ENCODE measurements at places on chromosomes 6 and 20. TPM values are rescaled to one million over a fixed set of nuclear protein-coding genes. Genes with fewer than 3 reads are reported as not detected.

- H3K27me3 ChIP-seq = no peaks in the 10 kb centered on the region
- no peaks in the 10 kb centered on the region for H3K4me1 ChIP-seq
- H3K27ac ChIP-seq = no peak overlapping the region
- no peak for DNase-seq
Measured at GRCh38 chr20:19078448-19079373, 133.7 kb upstream of the SLC24A3 start.

Gene ECT2L
- 0.09 TPM for polyA plus RNA-seq

- no peaks in the 10 kb centered on the region for H3K36me3 ChIP-seq
- peak overlapping the region; percentile 90 for H3K27ac ChIP-seq
- no peak for DNase-seq
- H3K4me1 ChIP-seq = peaks cover 27% of the 10 kb centered on the region
Measured at GRCh38 chr20:48919882-48920526, 1.5 kb upstream of the ARFGEF2 start.

Gene HSD17B8
- polyA plus RNA-seq = 50.7 TPM

Gene BCL2L1
- 32.1 TPM for polyA plus RNA-seq

- no peaks in the 10 kb centered on the region for H3K36me3 ChIP-seq
- no peaks in the 10 kb centered on the region for H3K4me1 ChIP-seq
- H3K4me3 ChIP-seq = no peak overlapping the region
- DNase-seq = no peak
- no peaks in the 10 kb centered on the region for H3K27me3 ChIP-seq
Measured at GRCh38 chr6:144928847-144929246, 643.7 kb downstream of the UTRN start.

GRCh38 chr6:11947063-11947462, 65.0 kb upstream of the HIVEP1 start:
- H3K4me3 ChIP-seq = no peak overlapping the region
- no peak overlapping the region for H3K27ac ChIP-seq
- H3K27me3 ChIP-seq = no peaks in the 10 kb centered on the region
- H3K36me3 ChIP-seq = no peaks in the 10 kb centered on the region
- H3K4me1 ChIP-seq = no peaks in the 10 kb centered on the region

Gene SCRT2
- not detected for polyA plus RNA-seq

Gene LAMA4
- polyA plus RNA-seq = not detected

DNA sequence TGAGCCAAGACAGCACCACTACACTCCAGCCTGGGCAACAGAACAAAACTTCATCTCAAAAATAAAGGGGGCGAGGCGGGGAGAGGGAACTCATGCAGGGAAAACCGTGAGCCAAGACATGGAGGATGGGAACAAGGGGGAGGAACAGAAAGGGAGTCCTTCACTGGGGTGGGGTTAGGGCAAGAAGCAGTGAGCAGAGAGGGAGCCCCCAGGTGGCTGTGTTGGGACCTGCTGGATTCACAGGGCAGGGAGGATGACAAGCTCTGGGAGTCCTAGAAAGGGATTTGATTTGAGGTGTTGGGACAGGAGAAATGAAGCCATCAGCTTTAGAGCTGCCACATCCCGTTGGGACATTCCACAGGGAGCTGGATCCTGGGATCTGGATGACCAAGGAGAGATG, 90.6 kb upstream of the TOP1 start:
- DNase-seq = no peak
- no peaks in the 10 kb centered on the region for H3K36me3 ChIP-seq
- no peaks in the 10 kb centered on the region for H3K27me3 ChIP-seq
- H3K4me1 ChIP-seq = no peaks in the 10 kb centered on the region
- H3K27ac ChIP-seq = no peak overlapping the region

Gene PAX1
- polyA plus RNA-seq = not detected

GRCh38 chr6:26465776-26466175, 8.0 kb downstream of the BTN2A1 start:
- H3K27ac ChIP-seq = no peak overlapping the region
- no peaks in the 10 kb centered on the region for H3K27me3 ChIP-seq
- peaks cover 24% of the 10 kb centered on the region for H3K4me1 ChIP-seq
- no peak overlapping the region for H3K4me3 ChIP-seq
- no peak for DNase-seq

- no peaks in the 10 kb centered on the region for H3K36me3 ChIP-seq
- no peak overlapping the region for H3K27ac ChIP-seq
- no peaks in the 10 kb centered on the region for H3K27me3 ChIP-seq
Measured at GRCh38 chr6:162090734-162091133, 636.8 kb downstream of the PRKN start.

DNA sequence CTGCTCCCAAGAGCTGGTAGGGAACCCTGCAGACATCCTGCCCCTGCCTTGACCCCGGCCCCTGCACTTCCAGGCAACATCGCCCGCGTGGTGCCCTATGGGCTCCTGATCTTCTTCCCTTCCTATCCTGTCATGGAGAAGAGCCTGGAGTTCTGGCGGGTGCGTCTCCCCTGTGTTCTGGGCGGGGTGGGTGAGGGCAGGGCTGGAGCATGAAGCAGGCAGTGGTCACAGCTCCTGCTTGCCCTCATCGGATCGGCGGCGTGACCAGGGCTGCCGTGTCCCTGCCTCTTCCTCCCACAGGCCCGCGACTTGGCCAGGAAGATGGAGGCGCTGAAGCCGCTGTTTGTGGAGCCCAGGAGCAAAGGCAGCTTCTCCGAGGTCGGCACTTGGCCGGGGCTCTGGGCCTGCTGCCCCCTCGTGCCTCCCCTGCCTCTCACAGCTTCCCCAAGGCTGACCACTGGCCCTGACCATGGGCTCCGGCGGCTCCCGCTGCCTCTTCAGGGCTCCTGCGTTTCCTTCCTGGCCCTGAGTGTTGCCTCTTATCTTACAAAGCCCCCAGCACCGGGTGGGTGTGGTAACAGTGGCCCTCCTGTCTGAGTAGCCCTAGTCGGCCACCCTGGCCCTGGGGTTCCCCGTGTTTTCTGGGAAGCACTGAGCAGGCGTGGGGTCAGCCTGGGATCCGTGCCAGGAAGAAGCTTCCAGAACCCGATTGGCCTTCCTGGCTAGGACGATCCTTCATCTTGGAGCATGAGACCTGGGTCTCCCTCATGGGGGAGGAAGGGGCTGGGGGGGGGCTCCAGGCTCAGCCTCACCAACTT, 8.0 kb upstream of the TNFRSF6B start:
- no peaks in the 10 kb centered on the region for H3K36me3 ChIP-seq
- H3K4me3 ChIP-seq = no peak overlapping the region
- no peak overlapping the region for H3K27ac ChIP-seq
- H3K4me1 ChIP-seq = peaks cover 16% of the 10 kb centered on the region
- DNase-seq = no peak
- H3K27me3 ChIP-seq = no peaks in the 10 kb centered on the region

DNA sequence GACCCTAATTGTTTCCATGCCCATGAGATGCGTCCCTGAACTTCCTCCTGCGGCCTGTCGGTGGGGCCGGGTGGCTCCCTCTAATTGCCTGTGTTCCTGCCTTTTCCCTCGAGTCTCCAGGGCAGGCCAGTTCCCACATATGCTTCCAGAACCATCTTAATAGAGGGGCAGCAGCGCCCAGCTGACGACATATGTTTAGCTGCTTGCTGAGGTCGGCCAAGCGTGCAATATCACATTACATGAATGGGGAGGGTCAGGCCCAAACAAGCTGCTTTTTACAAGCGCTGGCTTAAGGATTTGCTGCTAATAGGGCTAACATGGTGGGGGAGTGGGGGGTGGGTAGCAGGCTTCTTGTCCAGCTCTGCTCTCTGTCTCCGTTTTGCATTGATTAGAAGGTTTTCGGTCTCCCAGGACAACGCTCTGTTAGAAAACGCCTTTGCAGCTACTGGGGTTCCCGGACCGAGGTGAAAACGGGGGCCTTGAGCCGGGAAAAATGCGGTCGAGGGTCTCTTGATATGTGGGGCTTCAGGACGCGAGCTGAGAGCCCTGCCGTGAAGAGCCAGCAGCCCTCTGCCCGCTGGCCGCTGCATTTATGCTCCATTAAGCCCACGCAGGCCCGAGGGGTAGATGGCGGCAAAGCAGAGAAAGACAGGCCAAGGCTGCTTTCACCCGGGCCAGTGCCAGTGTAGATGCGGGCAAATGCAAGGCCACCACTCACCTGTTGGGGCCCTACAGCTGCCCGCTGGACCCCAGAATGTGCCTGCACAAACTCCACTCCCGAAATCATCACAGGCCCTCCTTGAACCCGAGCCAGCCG, 308.5 kb downstream of the BMP7 start:
- no peaks in the 10 kb centered on the region for H3K4me1 ChIP-seq
- H3K27ac ChIP-seq = no peak overlapping the region
- no peak for DNase-seq
- H3K27me3 ChIP-seq = no peaks in the 10 kb centered on the region
- H3K36me3 ChIP-seq = no peaks in the 10 kb centered on the region
- no peak overlapping the region for H3K4me3 ChIP-seq

DNA sequence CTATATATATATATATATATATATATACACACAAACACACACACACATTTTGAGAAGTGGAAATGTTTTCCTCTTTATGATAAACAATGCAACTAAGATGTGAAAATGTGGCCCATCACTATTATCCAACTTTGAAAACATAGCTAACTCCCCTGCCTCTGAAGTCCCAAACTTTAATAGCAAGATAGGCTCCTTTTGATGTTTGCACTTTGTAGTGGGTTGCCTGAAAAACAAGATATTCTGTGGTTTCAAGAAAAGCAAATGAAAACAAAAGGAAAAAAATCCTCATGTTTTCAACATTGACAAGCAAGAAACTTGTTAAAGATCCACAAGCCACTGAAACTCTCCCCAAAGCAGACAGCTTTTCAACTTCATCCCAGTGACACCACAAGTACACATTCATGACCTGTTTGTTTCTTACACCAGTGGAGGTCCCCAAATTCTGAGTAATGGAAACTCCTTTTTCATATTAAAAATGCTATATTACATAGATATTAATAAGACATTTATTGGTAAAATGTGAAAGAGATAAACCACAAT, 90.0 kb downstream of the IPCEF1 start:
- DNase-seq = no peak
- H3K4me1 ChIP-seq = peaks cover 18% of the 10 kb centered on the region
- no peaks in the 10 kb centered on the region for H3K27me3 ChIP-seq
- no peak overlapping the region for H3K4me3 ChIP-seq
- no peak overlapping the region for H3K27ac ChIP-seq

- no peak within 1 kb of the TSS for H3K27ac ChIP-seq
- peaks cover 28% of the 10 kb centered on the region for H3K27me3 ChIP-seq
- peak within 1 kb of the TSS; percentile 25 for H3K4me3 ChIP-seq
Measured at GRCh38 chr6:46491201-46491627, at the start of gene RCAN2. Gene RCAN2 (minus strand): TSS chr6:46491449.

GRCh38 chr6:31203345-31203979, 33.0 kb upstream of the POU5F1 start:
- H3K36me3 ChIP-seq = peaks cover 7% of the 10 kb centered on the region
- H3K27me3 ChIP-seq = no peaks in the 10 kb centered on the region
- peaks cover 57% of the 10 kb centered on the region for H3K4me1 ChIP-seq
- H3K27ac ChIP-seq = peak overlapping the region; percentile 65
- DNase-seq = peak; percentile 41

DNA sequence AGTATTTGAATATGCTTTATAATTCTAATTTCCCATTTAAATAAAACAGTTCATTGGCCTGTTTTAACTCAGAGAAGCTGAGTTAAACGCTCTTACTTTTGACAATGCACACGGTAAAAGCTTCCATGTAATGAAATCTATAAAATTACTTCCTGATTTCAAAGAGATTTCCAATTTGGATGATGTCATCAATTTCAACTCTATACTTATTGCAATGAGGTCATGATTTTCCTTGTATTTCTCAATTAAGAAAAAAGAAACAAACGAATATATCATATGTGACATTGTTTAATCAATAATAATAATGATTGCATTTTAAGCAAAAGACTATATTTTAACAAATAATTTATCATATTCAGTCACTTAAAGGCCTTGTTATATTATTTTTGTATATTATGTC, 926.1 kb upstream of the MANEA start:
- DNase-seq = no peak
- H3K27ac ChIP-seq = no peak overlapping the region
- no peak overlapping the region for H3K4me3 ChIP-seq
- H3K27me3 ChIP-seq = no peaks in the 10 kb centered on the region
- H3K36me3 ChIP-seq = no peaks in the 10 kb centered on the region

Gene DEFB124
- not detected for polyA plus RNA-seq

Gene BTNL2
- polyA plus RNA-seq = not detected

GRCh38 chr6:13375360-13375878, 47.1 kb upstream of the TBC1D7 start:
- no peaks in the 10 kb centered on the region for H3K27me3 ChIP-seq
- peaks cover 10% of the 10 kb centered on the region for H3K4me1 ChIP-seq
- no peak overlapping the region for H3K4me3 ChIP-seq
- peak overlapping the region; percentile 19 for H3K27ac ChIP-seq
- DNase-seq = peak; percentile 2
- no peaks in the 10 kb centered on the region for H3K36me3 ChIP-seq

Gene CALHM5
- polyA plus RNA-seq = not detected

Gene CD24
- polyA plus RNA-seq = not detected

Gene PLG
- polyA plus RNA-seq = not detected

Measured in CD8-positive, alpha-beta memory T cell (primary cell).